ENCODE measurements at places on chromosomes 3 and 15.

DNA sequence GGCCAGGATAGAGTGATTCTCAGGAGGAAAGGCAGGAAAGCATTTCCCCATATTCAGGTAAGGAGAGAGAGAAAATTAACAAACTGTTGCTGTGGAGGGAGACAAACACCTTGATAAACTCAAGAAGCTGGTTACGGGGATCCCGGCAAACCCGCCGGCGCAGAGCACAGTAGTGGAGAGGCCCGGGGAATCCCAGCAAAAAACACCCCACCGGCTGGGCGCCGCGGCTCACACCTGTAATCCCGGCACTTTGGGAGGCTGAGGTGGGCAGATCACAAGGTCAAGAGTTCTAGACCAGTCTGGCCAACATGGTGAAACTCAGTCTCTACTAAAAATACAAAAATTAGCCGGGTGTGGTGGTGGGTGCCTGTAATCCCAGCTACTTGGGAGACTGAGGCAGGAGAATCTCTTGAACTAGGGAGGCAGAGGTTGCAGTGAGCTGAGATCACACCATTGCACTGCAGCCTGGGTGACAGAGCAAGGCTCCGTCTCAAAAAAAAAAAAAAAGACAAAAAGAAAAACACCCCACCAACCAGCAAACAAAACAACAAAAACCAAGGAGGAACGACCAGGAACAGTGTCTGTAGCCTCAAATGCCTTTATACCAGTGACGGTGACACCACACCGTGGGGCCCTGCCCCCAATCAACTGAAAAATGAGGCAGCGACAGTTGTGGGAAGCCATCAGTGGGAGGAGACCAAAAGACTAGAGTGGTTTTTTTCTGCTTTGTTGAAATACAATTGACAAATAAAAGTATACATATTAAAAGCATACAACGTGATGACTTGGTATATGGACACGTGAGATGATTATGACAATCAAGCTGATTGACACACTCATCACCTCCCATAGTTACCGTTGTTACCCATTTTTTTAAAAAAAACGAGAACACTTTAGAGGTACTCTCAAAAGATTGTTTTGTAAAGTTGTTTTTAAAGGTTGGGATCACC is 40.2 kb upstream of the IDH2 start:
- DNase-seq, result no peak

DNA sequence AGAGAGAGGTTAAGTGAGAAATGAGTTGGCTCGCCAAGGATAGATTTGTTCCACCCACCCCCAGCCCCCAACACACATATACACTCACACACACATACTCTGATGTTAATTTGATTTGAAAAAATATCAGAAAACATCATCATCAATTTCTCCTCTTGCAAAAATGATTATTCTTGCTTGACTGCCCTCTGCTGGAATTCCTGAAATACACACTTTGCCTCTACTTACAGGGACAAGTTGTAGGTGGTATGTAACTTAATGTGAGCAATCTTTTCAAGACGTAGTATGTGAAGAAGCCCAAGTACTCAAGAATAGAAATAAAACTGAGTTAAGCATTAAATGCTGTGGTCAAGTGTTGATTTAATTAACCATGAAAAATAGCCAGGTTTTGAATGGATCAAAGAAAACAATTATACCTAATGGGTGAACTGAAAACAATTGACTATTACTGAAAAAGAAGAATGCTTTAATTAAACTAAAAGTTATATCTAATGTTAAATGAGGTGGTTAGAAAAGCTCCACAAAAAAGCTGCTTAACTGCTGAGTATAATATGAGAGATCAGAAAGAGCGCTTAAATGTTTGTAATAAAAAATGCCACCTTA is 46.6 kb upstream of the MDFIC2 start:
- DNase-seq, result peak; percentile 21

- DNase-seq, result no peak
Observed at GRCh38 chr15:59354417-59355031, 18.1 kb downstream of the MYO1E start.

DNA sequence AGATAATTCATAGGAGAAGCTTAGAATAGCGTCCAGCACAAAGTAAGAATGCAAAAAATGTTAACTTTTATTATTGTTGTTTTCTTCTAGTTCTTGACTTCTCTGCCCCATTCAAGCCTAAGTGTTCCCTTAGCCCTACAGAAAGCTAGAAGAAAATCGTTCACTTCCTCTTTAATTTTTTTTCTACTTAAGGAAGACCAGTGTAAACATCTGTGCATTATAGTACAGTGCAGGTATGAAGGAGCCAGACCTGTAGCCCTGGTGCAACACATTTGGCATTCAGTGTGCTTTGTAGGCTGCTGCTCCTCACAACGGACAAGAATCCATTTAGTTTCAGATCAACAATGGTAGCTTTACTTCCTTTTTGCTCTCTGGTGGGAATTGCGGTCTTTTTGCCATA is 127.8 kb upstream of the SLC7A14 start:
- DNase-seq, result no peak

- no peak for DNase-seq
Observed at GRCh38 chr3:81249540-81250029, 511.9 kb downstream of the GBE1 start.

DNA sequence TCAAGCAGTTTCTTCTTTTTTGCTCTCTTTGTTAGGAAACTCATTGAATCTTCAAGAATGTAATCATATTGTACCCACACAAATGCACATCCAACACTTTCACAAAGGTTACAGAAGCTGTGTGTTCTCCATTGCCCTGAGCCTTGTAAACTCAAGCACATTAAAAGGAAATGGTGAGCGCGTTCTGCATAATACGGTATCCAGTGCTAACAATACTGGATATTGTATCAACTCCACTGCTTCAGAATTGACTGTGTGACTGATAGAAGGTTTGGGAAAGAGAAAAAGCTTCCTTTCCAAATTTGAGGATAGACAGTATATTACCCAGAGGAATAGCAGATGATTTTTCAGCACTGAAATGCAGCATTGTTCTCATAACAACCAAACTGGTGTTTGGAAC is 268.9 kb upstream of the RBMS3 start:
- no peak for DNase-seq

DNA sequence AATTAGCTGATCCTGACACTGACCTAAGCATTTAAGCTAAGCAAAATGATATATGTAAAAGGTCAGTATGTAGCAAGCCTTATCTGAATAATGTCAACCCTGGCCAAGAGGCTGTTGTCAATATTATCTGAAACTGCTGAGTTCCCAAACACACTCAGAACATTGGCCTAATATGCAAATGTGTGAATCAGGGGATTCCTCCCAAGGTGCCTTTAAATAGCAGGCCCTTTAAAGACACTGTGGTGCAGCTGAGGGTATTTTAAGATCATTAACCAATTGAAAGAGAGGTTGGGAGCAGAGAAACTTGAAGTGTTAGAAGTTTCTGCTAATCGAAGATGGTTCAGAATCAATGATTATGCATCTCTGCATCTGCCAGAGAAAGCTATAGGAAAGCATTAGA is 207.0 kb downstream of the NTRK3 start:
- no peak for DNase-seq

- DNase-seq, result peak; percentile 72
Observed at GRCh38 chr3:46845860-46846623, 17.2 kb downstream of the MYL3 start.

DNA sequence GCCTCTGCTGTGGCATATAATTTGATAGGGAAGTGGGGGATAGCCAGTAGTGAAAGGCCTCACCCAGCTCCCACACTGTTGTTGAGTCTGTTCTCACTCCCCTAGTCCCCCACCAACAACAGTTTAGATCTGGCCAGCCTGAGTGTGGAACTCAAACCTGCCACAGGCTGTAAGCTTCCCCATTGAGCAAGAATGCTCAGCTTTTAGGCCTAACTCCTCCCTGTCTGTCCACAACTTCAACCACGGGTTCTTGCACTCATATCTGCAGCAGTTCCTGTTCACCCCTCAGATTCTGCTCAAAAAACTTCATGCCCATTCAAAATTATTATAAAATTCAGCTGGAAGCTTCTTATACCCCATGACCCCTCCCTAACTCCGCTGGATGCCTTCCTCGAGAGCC is 975.1 kb downstream of the NSUN3 start:
- no peak for DNase-seq

GRCh38 chr15:63312286-63312685 is 34.9 kb downstream of the APH1B start:
- no peak for DNase-seq

GRCh38 chr3:59885899-59886400 is 836.1 kb upstream of the CFAP20DC start:
- no peak for DNase-seq

GRCh38 chr3:56323986-56324420 is 144.3 kb downstream of the ERC2 start:
- no peak for DNase-seq

DNA sequence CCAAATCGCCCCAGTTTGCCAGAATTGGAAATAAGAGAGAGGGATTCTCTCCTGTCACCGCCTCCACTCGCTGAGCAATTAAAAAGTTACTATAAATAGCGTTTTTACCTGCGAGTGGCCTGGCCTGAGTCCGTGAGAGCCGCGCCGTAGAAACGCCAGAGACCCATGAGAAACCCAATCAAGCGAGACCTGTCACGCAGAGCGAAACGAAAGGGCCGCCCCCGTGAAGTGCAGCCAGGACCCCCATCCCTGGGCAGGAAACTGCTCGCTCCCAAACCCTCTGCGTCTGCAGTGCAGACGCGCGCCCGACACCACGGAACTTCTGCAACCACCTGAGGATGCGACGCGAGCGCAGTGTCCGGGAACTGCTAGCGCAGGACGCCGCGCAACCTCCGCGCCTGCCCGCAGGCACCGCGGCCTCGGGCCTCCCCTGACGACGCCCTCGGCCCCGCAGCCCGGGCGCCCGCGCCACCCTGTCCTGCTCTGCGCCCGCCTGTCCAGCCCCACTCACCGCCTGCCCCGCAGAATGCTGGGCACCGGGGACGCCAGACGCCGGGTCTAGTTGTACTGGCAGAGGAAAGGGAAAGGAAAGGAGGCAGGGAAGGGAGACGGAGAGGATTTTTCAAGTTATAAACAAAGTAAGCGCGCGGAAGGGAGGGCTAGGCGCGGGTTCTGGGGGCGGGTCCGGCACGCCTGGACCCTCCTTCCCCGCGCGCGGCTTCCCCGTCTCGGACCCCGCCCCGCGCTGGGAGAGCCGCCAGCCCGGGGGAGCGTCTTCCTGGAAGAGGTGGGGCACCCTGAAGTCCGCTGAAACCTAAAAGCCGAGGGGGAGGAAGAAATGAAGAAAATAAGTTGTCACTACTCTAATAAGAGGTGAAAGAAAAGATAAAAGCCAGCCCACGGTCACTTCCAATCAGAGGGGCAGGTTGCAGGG is at the start of gene PLSCR4:
PLSCR4 (minus strand) TSS at position 657 of the 934 bp plus-strand sequence. CDS start 29,034 bp downstream, outside the sequence.
- no peak for DNase-seq
